ENCODE measurements at places on chromosomes 6 and 20.

DNA sequence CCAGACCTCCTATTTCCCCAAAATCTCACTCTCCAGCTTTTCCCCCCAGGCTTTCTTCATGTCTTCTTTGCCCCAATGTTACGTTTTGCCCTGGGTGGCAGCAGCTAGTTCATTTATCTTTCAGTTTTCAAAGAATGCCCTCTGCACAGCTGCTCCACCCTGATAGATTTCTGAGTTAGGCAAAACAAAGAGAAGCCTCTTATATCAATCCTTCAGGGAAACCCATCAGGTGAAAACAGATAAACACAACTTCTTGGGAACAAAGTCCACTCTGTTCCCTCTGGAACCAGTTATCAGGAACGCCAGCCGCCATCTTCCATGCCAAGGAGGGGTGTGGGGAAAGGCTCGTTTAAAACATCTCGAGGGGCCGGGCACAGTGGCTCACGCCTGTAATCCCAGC is 34.0 kb downstream of the ZBTB9 start:
- DNase-seq: no peak

DNA sequence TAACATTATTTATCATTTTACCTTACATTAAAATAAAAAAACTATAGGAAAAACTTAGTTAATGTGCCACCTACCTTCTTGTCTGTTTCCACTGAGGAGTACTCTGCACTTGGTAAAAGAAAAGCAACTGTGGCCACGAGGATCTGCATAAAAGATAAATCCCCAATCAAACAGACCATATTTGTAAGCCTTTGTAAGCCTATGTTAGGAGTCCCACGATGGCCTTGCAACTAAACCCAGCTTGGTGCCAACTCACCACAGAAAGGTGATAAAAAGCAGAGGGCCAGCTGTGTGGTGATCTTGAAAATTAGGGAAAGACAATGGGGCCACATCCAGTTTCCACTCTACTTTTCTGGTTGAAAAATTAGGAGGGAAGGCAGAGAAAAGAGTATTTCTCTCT is 156.9 kb downstream of the INSM1 start:
- DNase-seq: no peak

DNA sequence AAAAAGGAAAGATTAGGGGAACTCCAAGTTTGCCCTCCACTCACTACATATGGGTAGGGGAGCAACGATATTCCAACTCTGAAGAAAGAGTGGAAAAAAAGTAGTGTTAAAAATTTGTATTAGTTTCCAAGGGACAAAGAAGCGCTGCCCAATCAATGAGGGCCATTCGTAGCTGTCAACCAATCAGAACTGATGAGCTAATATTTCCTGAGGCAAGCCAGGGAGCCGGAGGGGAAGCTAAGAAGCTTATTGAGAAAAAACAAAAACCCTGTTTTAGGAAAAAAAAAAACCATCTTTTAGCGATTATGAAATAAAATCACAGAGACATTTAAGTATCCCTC is 59.5 kb downstream of the TRIM38 start:
- no peak for DNase-seq

- no peak for DNase-seq
Measured at GRCh38 chr20:38165089-38165965, at the start of gene TGM2. Gene TGM2 (minus strand): TSS chr20:38165270. CDS start chr20:38165198, 72 bp downstream.

GRCh38 chr6:111198841-111199240 is 111.5 kb downstream of the SLC16A10 start:
- DNase-seq: no peak

DNA sequence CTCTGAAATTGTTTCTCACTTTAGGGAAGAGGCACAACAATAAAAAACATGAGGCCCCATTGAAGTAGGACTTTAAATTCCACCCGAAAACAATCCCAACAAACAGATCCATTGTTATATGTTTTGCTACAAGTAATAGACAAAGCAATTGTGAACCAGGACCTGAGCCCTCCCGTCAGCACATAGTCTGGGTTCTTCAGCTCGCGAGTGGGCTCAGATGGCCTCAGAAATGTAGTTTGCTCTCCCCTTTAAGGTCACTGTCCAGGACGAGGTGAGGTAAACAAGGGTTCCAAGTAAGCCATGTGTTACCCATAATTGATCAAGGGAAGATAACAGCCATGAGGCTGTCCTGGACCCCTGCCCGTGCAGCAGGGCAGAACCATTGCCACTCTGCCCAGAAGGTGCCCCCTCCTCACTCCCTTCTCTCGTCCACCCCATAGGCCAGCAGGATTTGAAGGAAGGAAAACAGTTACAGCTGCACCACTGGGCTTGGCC is 160.1 kb upstream of the QKI start:
- no peak for DNase-seq

GRCh38 chr6:93325761-93326160 is 93.6 kb downstream of the EPHA7 start:
- DNase-seq: no peak

DNA sequence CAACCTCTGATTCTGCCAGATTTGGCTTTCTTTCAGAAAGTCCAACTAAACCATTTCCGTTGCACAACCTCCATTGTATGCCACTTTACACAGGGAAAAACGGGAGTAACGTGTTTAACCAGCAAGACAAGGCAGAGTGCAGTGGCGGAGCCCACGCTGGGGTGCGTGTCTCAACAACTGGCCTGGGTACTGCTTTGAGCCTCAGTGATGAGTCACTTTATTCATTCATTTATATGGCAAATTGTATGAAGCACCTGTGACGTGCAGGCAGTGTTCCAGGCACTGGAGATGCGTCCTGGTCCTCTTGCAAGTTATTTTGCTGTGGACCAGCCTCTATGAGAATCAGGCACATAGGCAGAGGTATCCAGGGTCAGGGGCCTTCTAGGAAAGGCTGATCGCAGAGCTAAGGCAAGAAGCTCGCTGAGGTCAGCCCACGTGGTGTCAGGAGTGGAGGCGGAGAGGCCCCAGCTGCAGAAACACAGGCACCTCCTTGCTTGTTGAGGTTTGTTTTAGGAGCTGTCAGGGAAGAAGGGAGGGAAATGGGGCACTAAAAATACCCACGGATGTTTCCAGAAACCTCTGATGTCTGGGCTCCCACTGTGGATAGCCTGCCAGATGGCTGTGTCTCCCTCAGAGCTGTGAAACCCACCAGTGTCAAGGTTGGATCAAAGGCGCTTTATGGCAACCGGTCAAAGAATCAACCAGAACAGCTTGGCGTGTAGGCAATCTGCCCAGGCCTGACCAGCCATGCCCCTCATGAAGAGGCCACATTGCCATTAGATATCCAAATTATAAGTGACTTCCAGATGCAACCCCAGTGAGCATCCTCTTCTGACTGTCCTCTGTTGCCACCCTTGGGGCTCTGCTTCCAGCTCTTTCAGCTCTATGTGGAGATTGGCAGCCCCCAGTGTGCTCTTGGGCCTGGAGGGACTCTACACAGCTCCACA is 157.2 kb downstream of the CD83 start:
- DNase-seq: no peak

- DNase-seq: no peak
Measured at GRCh38 chr6:53910834-53911233, 116.0 kb downstream of the LRRC1 start.

- DNase-seq: no peak
Measured at GRCh38 chr20:23369072-23369823, 7.3 kb downstream of the GZF1 start.

GRCh38 chr6:73134588-73134987 is 90.7 kb downstream of the KHDC1L start:
- no peak for DNase-seq

GRCh38 chr20:50283922-50284810 is 93.5 kb downstream of the CEBPB start:
- DNase-seq: no peak

GRCh38 chr6:71396410-71396801 is 107.8 kb downstream of the OGFRL1 start:
- no peak for DNase-seq

- no peak for DNase-seq
Measured at GRCh38 chr6:31728767-31729514, at the start of gene DDAH2. Gene DDAH2 (minus strand): TSS chr6:31729299. CDS start chr6:31729161, 138 bp downstream.

DNA sequence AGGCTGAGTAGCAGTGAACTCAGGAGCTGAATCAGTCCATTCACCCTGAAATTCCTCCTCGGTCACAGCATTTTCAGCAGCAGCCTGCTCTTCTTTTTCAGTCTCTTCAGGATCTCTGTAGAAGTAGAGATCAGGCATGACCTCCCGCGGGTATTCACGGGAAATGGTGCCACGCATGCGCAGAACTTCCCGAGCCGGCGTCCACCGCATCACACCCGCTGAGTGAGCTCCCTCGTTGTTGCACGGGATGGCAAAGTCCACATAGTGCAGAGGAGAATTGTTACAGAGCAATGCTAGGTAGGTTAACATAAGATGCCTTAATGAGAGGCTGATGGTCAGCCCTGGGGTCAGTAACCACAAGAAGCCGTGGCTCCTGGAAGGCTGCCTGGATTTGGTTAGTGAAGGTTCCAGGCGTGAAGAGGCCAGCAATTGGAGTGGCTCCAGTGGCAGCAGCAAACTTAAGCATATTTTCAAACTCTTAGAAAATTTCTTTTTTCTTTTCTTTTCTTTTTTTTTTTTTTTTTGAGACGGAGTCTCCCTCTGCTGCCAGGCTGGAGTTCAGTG is 113.5 kb upstream of the HDAC2 start:
- no peak for DNase-seq

GRCh38 chr20:39547546-39548408 is 585.6 kb downstream of the DHX35 start:
- no peak for DNase-seq

DNA sequence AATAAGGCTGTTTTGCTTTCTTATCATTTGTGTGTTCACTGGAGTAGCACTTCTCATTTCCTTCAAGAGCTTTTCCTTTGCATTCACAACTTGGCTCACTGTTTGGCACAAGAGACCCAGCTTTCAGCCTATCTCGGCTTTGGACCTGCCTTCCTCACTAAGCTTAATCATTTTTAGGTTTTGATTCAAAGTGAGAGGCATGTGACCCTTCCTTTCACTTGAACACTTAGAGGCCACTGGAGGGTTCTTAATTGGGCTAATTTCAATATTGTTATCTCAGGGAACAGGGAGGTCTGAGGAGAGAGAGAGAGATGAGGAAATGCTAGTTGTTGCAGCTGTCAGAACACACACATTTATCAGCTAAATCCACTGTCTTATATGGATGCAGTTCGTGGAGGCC is 82.9 kb upstream of the SCAF8 start:
- DNase-seq: no peak

DNA sequence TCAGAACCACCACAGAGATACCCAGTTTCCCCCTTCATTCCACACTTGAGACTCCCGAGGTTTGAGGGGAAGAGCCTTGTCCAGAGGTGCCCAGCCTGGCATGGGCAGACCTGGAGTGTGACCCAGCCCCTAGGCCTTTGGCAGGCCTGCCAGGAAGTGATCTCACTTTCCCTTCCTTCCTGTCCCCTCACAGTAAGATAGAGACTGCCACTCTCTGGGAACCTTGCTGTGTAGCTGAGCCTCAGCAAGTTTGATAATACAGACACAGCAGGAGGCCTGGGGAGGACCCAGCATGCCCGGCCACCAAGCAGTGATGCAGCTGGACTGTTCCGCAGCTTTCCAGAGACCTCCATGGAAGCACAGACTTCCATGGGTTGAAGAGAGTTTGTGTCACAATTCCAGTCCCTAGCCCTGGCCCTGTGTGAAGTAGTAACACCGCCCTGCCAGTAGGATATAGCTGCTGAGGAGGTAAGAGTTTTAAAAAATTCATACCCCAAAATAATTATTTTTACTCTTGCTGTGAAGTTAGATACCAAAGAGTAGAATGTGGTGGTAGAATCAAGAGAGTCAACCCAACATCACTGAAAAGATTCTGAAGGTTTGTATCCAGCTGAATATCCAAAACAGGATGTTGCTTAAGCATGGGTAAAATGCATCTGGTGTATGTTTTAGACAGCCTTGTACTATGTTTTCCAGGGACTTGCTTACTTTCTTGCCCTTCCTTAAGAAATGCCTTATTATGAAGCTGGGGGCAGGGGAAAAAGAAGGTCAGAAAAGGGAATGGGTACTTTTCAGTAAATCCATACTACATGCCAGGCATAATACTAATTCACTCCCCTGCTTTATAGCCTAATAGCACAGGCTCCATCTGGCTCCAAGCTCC is 16.3 kb downstream of the PKIG start:
- no peak for DNase-seq

GRCh38 chr6:15044948-15045347 is 200.9 kb upstream of the JARID2 start:
- DNase-seq: no peak

DNA sequence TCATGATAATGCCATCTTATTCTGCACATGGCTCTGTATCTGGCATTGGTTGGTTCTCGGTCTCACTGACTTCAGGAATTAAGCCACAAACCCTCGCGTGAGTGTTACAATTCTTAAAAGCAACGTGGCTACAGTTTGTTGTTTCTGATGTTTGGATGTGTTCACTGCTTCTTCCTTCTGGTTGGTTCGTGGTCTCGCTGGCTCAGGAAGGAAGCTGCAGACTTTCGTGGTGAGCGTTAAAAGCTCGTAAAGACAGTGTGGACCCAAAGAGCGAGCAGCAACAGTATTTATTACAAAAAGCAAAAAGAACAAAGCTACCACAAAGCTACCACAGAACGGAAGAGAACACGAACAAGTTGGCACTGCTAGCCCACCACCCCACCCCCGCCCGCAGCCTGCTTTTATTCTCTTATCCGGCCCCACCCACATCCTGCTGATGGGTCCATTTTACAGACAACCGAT is 51.1 kb downstream of the MYLIP start:
- DNase-seq: no peak

GRCh38 chr6:170067923-170068360 is 222.9 kb downstream of the DLL1 start:
- no peak for DNase-seq

DNA sequence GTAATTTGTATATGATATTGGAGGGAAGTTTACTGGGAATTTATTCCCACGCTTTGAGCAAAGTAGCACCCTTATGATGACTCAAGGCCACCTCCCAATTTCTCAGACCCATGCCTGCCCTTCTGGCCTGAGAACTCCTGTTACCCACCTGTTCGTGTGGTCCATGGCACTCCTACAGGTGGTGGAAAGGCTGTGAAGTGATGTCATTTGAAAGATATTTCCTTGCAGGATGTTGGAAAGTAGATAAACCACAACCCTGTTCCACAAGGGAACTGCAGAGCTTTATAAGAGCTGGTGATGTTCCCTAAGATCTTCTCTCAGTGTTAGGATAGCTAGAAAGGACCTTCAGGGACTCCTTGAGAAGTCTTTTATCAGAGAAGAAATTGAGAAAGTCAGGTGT is 70.5 kb downstream of the ADGRG6 start:
- DNase-seq: no peak

GRCh38 chr6:25153079-25153478 is 126.1 kb upstream of the CARMIL1 start:
- no peak for DNase-seq

DNA sequence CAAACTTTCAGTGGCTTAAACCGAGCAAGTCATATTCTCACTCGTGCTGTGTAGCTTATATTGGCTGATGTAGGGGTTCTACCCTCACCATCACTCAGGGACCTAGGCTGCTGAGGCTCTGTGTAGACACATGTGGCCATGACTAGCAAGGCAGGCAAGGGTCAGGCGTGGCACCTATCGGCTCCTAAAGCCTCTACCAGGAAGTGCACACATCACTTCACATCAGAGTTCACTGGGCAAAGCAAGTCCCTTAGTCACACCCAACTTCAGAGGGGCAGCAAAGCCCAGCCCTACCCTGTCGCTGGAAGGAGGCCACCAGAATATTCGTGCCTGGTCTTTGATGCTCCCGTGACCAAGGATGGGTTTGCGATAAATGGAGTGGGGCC is 42.9 kb downstream of the PPP1R14C start:
- no peak for DNase-seq

GRCh38 chr6:140833408-140833807 is 1299.3 kb upstream of the GJE1 start:
- DNase-seq: no peak
